Caudate nucleus (tissue), 63 donors: ENCODE measurements at places on chromosomes 3 and 15.

- peak; percentile 3 for DNase-seq
Observed at GRCh38 chr3:59644479-59645402, 594.9 kb upstream of the CFAP20DC start.

GRCh38 chr3:127867986-127868385, 45.7 kb upstream of the MGLL start:
- DNase-seq = no peak

DNA sequence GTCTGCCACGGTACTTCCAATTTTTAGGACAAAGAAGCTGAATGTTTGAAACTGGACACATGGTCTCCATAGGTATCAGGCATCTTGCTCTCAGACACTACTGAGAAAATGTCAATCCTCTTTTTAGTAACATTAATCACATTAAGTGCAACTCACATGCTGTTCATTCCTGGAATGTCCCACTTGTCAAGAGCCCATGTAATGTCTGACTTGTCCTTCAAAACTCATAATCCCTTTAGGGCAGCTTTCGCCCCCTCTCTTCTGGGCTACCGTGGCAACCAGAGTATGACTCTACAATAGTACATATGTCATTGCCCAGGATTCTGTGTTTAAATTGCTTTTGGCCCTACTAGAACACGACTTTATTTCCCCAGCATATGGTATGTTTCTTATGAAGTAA, 12.3 kb downstream of the NUDT16 start:
- DNase-seq = no peak

DNA sequence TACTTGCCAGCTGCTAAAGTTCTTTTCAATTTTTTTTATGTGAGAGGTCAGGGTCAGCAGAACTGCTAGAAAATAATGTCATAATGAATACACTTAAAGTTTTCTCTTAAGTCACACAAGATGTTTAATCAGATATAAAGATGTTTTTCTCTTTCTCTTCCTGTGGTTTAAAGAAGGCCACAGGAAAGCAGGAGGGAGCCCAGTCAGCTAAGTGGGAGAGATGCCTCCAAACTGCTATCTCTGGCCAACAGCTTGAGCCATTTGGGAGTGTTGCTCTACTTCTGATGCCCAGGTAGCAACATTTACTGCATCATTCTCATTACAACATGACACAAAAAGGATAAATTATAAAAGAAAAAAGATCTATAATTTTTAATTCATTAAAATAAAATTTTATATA, 45.7 kb upstream of the NLGN1 start:
- no peak for DNase-seq

- DNase-seq = no peak
Observed at GRCh38 chr3:82002986-82003642, 241.7 kb upstream of the GBE1 start.

DNA sequence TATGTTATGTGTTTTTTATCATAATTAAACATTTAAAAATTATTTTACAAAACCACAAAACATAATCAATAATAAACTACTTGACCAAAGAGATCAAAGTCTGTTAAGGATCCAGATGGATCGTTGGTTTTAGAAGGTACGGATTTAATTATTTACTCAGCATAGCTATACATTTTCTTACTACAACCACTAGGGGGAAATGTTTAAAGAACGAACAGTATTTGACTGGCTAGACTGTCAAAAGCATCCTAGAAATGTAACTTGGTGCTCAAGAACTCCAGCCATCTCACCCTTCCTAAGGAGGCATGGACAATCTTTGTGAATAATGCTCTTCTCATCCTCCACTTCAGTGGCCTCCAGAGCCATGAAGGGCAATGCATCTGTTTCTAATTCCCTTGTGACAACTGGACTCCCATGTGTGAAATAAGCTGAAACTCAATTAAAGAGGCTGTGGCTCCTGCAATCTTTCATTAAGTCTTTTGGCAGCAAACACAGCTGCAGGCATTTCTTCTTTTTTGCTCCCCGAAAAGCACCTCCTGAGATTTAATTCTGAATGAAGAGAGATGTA, 94.7 kb upstream of the TUSC7 start:
- no peak for DNase-seq

- DNase-seq = no peak
Observed at GRCh38 chr3:136586580-136586979, 165.6 kb downstream of the STAG1 start.

DNA sequence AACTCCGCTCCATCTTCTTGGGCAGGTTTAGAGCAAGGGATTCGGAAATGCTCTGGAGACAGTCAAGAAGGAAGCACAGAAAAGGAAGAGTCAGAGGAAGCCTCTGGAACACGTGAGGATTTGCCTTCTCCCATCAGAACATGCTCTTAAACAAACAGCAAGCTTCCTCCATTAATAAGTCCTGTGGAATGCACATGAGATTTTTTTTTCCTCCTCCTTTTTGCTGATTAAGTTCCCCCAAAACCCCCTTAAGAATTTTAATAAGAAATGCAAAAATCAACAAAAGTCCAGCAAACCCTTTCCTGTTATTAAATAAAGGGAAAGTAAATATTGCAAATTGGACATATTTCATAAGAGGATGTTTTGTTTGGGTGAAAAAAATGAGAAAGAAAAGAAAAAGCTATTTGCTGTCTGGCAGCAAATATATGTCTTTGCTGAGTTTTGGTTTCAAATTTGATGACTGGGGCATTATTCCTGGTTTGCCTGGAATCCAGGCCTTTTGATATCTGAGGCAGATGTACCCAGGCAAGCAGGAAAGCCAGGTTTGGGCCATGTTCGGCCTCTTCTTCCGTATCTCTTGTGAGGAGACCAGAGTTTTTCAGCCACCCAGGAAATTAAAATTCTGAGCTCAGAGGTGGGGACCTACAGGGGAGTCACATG, 7.9 kb upstream of the TSEN2 start:
- DNase-seq = no peak

- no peak for DNase-seq
Observed at GRCh38 chr3:134463676-134464063, 22.1 kb downstream of the ANAPC13 start.

DNA sequence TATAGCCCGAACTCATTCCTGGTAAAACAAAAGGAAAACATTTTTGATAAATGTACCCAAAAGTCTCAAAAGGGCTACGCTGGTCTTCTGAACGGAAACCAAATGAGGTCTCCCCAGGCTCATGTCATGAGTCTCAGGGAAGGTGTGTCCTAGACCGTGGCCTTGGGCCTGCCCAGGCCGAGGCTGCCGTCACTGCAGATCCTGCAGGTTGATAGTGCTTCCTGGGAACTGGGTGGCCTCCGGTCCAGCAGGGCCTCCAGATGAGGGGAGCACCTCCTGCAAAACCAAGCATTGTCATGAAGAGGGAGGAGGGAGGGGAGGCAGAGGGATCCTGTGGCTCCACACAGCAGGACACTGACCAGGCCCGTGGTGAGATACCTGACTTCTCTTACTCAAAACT, 37.5 kb downstream of the ZXDC start:
- DNase-seq = no peak

GRCh38 chr3:54206874-54207273, 84.5 kb downstream of the CACNA2D3 start:
- DNase-seq = no peak

DNA sequence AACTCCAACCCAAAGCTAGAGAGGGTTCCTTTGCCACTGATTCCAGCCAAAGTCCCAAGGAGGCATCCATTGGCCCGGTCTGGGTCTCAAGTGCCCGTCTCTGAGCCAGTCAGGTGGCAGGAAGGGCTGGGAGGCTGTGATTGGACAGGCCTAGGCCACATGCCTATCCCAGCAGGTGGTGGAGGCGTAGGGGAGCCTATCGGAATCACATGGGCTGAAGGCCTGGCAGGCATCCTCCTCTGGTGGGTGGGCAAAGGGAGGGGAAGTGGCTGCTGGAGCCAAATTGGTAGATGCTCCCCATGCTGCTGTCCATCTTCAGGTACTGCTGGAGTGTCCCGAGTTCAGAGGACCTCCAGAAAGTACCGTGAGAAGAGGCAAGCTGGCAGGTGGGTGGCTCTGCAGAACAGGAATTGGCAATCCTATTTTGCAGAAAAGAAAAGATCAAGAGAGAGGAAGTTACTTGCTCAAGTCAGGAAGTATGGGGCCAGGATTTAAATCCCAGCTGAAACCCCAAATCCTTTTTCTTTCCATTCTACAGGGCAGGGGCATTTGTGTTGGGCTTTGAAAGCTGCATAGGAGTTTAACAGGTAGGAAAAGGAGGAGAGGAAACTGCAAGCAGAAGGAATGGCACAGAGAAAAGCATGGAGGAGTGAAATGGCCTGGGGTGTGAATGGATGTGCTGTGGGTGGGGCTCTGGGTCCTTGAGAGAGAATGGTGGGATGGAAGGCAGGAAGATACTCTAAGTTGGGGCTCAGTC, 3.7 kb downstream of the CHST13 start:
- DNase-seq = no peak

- DNase-seq = no peak
Observed at GRCh38 chr15:67296684-67297083, 42.1 kb downstream of the IQCH start.

- DNase-seq = no peak
Observed at GRCh38 chr15:74725845-74726773, 781 bp upstream of the CYP1A1 start.

- no peak for DNase-seq
Observed at GRCh38 chr3:70090322-70090913, 90.9 kb downstream of the SAMMSON start.

DNA sequence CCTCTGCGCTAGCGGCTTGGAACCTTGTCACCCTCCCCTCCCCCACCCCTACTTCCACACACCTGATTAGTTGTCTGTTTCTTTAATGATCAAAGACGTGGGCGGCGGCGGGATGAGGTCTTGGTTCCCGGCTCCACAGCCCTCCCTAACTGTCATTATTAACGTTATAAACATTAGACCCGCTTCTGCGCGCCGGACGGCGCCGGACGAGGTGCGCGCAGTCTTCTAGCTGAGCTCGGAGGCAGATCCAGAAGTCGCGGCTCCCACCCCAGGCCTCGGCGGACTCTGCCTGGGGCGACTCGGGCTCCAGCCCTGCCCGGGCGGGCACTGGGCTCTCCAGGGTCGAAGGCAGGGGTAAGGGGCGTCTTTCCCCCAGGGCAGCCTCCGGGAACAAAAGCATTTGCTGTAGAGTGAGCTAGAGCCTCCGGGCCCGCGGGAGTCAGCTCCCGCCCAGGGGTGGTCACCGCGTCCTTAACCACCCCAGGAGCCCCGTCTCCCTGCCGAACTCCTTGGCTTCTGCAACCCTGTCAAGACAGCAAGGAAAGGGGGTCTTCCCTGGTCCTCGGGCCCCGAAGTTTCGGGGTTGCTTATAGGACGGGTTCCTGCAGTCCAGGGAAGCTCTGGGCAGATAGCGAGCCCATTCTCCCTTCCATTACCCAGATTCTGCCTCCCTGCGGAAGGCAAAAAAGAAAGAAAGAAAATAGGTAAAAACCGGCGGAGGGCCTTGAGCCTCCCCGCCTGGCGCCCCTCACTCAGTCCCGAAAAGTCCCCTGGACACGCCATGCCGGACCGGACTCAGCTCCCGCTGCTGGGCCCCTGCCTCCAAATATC, 2.2 kb upstream of the ISLR2 start:
- no peak for DNase-seq

- DNase-seq = no peak
Observed at GRCh38 chr3:30282154-30282696, 324.2 kb upstream of the TGFBR2 start.

- DNase-seq = no peak
Observed at GRCh38 chr15:86001200-86001599, 78.5 kb upstream of the AGBL1 start.

DNA sequence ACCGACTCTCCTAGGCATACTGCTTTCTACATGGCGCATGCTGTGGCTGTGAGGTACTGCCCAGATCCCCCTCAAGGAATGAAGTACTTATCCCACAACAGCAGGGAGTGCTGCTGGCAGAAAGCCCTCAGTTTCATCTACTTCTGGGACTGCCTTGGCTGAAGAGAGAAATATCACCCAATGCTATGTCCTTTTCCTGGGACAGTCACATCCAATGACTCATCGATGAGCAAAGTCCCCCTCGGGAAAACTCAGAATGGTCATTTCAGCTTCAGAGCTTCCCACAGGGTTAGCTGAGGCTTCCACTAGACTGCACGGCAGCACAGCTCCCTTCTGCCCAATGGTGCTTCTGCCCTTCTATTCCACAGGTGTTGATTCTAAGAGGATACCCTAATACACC, 3.6 kb upstream of the NMD3 start:
- no peak for DNase-seq

DNA sequence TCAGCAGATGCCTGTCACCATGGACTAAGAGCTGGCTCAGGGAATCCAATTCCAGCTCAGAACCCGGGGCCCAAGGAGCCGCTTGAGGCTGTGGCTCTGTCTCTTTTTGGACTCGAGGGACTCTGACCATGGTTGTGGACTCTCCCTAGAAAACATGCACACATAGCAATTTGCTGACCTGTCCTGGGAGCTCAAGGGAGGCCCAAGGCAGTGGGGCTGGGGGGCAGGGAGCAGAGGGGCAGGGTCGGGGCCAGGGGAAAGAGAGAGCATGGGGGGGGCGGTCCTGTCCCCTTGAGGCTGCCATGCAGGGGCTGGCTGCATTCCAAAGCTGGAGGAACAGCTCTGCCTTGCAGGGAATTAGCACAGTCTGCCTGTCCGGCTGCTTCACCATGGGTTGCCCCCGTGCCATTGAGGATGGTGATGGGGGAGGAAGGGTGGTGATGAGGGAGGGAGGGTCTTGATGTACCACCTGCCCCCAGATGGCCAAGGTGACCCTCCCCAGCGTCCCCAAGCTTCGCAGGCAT, 190.1 kb downstream of the GOLGA6L6 start:
- no peak for DNase-seq

DNA sequence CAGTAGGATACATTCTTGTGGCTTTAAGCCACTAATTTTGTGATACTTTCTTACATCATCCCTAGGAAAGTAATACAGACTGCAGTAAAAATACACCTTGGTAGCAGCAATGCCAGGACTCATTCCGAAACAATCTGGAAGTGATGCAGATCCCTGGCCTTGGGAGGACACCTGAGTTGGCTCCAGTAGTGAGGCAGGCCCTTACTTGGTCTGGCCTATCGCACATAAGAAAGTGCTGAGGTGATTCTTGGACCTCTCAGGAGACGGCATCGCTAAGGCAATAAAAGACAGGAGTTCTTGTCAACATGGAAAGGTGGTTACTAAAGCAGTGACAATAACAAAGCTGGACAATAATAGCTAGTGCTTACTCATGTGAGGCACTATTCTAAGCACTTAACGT, 126.5 kb downstream of the SUCNR1 start:
- DNase-seq = no peak

GRCh38 chr3:9339761-9340471, 22.9 kb upstream of the THUMPD3 start:
- DNase-seq = no peak

DNA sequence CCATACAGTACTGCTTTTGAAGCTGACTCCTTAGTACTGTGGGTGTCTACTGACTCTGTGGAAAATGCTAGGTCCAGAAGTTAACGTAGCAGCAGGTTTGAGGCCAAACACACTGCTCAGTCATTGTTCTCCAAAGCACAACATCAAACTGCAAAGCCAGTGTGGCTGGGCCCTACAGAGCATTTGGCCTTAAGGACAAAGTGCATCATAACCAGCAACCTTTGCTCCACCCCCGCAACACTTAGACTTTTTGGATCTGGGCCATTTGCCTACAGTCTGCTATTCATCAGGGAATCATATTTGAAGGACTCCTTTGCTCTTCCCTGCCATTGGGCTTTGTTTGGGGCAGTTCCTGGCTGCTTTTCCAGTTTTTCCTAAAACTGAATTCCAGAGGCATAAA, 43.1 kb upstream of the ARL6 start:
- DNase-seq = no peak

- no peak for DNase-seq
Observed at GRCh38 chr3:135023996-135024658, 229.1 kb downstream of the EPHB1 start.

- no peak for DNase-seq
Observed at GRCh38 chr3:151345859-151346258, 16.5 kb upstream of the P2RY13 start.
